Stimulated activated CD8-positive, alpha-beta memory T cell treated with anti-CD3 and anti-CD28 coated beads, Interleukin-7, amount 100 ng/mL, for 1 hour (primary cell): ENCODE measurements at places on chromosomes 13 and 19.

- no peak for DNase-seq
Measured at GRCh38 chr19:33508941-33509614, 12.5 kb downstream of the PEPD start.

GRCh38 chr13:60758637-60759036 lies 361.6 kb downstream of the TDRD3 start:
- DNase-seq: no peak

DNA sequence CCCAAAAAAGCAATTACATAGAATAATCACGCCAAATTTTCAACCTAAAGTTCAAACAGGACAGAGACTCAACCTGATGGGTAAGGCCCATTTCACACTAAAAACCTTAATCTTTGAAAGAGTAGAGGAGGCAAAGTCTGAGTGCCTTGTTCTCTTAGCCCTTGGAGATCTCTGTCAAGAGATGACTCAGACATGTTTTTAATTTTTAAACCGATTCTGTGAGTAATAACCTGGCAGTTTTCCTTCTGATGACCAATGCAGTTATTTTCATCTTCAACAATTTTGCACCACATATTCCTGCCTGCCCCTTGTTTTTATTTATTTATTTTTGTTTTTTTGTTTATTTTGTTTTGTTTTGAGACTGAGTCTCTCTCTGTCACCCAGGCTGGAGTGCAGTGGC lies 11.5 kb upstream of the TNFSF9 start:
- no peak for DNase-seq

DNA sequence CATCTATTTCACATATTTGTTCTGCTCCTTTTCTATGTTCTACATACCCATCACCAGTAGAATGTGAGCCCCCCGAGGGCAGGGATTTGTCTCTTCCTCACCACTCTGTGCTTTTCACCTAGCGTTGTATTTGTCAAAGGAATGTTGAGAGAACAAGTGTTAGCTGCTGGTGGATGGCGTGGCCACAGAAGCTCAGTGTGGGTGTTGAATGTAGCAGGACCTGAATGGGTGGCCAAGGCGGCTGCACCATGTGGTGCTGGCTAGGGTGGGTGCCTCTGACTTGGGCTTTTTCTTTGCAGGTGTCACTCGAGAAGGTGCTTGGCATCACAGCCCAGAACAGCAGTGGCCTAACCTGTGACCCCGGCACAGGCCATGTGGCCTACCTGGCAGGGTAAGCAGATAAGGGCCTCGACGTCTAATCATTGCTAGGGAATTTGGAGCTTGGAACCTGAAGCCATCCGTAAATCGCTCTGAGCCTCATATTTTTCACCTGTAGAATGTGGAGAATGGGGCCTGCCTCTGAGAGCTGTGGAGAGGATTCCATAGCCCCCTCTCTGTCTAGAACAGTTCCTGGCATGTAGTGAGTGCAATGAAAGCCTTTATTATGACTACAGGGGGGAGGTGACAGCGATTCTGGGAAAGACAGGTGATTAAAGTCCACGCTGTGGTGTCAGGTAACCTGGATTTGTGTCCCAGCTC lies 3.9 kb downstream of the WDR62 start:
- DNase-seq: no peak

GRCh38 chr13:91270031-91270430 lies 77.5 kb upstream of the MIR17HG start:
- DNase-seq: no peak

GRCh38 chr13:90880790-90881189 lies 466.7 kb upstream of the MIR17HG start:
- no peak for DNase-seq

DNA sequence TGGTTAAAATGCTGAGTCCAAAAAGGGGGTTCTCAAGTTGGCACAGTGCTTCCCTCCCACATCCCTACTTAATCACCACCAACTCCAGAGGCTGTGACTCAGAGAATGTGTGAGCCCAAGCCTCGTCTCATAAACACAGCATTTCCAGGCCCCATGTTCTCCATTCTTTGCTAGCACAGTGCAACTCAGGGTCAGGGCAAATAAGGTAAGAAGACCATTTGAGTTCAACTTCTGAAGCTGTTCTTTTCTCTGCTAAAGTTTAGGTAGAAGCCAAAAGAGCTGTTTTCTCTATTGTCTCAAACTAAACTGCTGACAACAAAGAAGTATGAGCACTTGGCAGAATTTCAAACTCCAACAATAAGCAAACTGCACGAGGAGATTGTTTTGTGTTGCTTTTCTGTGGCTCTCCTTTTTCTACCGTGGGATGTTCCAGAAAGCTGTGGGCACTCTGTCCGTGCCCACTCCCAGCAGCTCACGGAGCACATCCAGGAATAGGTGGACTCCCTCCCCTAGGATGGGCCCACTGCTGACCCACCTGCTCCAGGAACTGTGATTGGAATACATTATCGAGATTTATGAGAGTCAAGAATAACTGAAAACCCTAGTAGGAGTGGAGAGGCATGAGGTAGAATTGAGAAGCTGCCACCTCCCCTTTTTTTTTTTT lies 494.3 kb downstream of the COG6 start:
- DNase-seq: no peak

GRCh38 chr19:51251468-51251820 lies 564 bp downstream of the SIGLECL1 start:
- DNase-seq: no peak

GRCh38 chr13:66703597-66703996 lies 526.5 kb downstream of the PCDH9 start:
- DNase-seq: no peak

- no peak for DNase-seq
Measured at GRCh38 chr13:42364613-42365000, 92.7 kb downstream of the AKAP11 start.

GRCh38 chr13:52695856-52696255 lies 43.2 kb downstream of the SUGT1 start:
- DNase-seq: no peak

- DNase-seq: no peak
Measured at GRCh38 chr19:33279430-33280350, 22.6 kb downstream of the CEBPA start.

GRCh38 chr19:45646345-45646698 lies 7.1 kb upstream of the EML2 start:
- no peak for DNase-seq

DNA sequence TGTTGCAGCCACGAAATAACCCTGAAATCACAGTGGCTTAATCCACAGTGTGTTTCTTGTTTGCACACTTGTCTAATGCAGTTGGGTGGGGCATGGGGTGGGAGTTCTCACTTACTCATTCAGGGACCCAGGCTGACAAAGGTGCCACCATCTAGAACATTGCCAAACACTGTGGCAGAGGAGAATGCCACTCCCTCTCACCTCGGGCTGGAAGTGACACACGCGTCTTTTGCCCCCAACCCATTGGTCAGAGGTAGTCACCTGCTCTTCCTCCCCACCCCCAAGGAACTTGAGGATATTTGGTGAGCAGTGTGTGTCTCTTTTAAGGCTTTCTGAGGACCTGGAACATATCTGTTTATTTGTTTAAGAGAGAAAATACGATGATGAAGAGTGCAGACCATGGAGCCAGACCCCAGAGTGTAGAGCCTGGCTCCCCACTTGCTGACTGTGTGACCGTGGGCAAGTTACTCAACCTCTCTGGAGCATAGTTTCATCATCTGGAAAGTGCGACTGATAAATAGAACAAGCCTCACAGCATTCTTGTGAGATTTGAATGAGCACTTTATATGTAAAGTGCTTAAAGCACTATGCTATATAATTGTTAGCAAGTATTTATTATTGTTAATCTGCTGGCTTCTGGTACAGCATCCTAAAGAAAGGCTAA lies 17.4 kb downstream of the GPR183 start:
- no peak for DNase-seq

- DNase-seq: no peak
Measured at GRCh38 chr13:43343645-43344044, 320.3 kb downstream of the DNAJC15 start.

- no peak for DNase-seq
Measured at GRCh38 chr13:44694291-44694690, 118.2 kb upstream of the TSC22D1 start.

DNA sequence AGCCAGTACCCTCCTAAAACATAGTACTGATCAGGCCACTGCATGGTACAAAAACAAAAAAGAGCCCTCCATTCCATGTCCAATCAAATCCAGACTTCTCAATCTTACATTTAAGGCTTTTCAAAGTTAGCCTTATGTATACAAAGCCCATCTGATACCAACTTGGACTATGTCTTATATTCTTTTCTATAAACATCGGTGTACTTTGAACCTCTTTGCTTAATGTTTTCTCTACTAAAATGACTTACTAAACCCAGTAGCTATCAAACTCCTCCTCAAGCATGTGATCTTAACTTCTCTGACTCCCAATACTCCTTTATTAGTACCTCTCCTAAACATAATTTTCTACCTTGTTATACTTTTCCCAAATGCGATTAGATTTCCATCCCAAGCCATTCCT lies 14.8 kb downstream of the TSC22D1 start:
- DNase-seq: no peak

DNA sequence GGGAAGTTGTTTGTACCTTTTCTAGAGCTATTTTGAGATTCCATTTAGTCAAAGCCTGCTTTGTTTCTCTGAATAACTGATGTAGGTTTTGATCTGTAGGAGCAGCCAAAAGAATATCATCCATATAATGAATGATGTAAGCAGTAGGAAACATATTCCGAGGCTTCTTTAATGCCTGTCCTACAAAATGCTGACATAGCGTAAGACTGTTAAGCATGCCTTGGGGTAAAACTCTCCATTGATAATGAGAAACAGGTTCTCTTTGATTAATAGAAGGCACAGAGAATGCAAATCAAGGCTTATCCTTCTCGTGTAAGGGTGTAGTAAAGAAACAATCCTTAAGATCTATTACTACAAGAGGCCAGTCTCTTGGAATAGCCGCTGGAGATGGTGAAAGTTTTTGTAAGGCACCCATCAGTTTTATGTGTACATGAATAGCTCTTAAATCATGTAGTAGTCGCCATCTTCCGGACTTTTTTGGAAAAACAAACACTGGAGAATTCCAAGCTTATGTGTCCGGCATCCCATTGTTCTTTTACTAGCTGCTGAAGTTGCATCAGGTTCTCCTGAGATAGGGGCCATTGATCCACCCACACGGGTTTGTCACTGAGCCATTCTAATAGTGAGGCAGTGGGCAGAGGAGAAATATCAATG lies 13.5 kb downstream of the FPR3 start:
- DNase-seq: no peak

DNA sequence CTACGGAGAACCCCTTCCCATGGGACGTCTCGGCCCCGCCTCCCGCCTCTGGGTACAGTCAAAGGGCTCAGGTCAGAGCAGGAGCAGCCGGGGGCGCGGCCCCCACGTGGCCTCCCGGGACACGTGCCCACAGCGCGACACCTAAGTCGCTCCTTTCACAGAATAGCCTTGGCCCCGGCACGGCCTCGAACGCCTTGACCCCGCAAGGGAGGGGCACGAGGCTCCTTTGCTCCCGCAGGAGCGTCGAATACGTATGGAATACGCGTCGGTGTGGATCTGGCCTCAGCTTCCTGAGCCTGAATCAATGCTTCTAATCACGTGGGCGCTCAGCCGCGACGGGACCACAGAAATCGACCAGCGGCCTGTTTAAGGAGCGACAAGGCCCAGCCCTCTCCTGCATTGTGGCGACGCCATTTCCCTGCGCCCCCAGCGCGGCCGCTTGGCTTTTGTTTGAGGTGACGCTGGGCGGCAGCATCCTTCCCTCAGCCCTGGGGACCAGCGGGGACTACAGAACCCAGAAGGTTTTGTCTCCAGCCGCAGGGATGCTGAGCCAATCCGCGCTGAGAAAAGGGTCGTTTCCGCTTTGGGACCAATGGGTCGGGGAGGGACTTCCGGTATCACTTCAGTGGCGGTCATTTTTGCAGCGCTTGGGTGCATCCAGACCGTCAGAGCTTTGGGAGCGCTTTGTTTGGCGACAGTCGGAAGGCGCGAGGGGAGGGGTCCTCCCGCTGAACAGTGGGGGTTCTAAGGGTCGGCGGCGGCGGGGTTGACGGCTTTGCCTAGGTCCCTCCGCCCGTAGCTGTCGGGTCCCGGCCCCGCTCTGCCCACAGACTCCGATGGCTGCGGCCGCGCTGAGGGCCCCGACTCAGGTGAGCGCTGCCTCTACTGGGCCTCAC lies at the start of gene ZIK1:
Gene ZIK1 (plus strand): TSS at position 625 of the 896 bp plus-strand sequence. CDS start 212 bp downstream, at position 837.
- DNase-seq: peak; percentile 61

DNA sequence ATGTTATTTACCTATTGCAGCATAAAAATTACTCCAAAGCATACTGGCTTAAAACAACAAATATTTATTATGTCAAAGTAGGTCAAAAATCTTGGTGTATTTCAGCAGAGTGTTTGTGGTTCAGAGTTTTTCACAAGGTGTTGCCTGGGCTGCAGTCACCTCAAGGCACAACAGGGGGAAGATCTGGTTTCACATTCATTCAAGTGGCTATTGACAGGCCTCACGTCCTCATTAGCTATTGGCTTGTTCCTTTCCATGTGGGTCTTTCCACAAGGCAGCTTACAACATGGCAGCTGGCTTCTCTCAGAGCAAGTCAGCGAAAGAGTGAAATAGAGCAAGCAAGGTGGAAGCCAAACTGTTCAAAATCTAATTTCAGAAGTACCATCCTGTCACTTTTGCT lies 602.9 kb downstream of the OLFM4 start:
- no peak for DNase-seq

GRCh38 chr13:49417161-49417560 lies 26.7 kb downstream of the CAB39L start:
- DNase-seq: no peak

DNA sequence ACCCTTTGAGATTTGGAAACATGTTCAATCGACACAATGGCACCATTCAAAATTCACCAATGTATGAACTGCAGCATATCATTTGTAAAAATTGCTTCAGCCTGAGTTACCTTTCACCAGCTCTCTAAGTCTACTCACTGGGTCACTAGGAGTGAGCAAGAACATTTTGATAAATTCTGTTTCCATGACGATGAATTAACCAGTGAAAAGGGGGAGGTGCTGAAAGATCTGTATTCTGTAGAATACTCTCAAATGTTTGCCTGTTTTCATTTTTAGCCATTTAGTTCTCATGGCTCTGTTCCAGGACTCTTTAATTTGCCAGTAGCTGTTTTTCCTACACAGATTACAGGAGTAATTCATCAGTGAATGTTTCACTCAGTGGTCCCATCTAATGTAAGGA lies 883.4 kb downstream of the DIAPH3 start:
- DNase-seq: no peak

DNA sequence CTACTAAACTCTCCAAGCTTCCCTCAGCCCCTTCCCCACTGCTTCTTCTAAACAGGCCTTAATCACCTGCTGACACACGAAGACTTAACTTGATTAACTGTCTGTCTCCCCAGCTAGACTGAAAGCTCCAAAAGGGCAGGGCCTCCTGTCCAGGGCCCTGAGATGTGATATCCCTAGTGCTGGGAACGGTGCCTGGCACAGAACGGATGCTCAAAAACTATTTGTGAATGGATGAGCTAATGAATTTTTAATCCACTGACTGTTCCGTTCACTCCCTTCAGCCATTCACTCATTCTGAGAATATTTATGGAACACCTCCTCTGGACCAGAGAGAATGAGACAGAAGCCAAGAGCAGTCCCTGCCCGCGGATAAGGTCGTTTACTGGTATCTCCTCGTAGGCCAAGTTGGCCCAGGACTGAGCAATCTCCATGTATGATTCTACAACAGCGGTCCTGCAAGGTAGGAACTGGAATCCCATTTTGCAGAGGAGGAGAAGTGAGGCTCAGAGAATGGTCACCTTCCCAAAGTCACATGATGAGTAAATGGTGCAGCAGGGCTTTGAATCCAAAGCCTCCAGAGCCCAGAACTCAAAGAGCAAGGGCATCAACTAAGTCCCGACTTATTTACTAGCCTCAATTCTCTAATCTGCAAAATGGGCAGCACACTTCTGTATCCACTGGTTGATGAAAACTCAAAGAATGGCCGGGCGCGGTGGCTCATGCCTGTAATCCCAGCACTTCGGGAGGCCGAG lies 3.4 kb downstream of the DMWD start:
- DNase-seq: no peak
